ENCODE measurements at places on chromosomes 1 and 21.

- DNase-seq: no peak
Observed at GRCh38 chr1:116902027-116902426, 7.7 kb upstream of the PTGFRN start.

DNA sequence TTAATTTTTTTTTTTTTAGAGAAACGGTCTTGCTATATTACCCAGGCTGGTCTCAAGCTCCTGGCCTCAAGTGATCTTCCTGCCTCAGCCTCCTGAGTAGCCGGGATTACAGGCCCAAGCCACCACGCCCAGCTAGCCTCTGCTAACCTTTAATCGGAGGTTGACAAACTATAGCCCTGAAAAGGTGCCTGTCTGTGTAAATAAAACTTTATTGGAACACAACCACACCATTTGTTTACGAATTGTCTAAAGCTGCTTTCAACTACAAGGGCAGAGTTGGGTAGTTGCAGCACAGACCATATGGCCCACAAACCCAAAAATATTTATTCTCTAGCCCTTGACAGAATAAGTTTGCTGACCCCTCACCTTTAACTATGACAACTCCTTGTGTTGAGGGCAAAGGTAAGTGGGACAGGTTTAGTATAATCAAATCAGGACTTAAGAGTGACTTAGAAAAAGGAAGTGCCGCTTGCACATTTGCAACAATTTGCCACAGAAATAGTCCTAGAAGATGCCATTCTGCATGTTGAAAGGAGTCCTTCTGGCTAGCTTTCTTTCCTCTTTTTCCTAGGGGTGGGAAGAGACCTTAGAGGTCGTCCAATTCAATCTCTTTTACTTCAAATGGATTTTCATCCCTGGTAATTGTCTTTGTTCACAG lies 16.4 kb downstream of the RGS8 start:
- no peak for DNase-seq

- DNase-seq: no peak
Observed at GRCh38 chr1:228922722-228923376, 187.6 kb downstream of the RHOU start.

- peak; percentile 87 for DNase-seq
Observed at GRCh38 chr1:173477286-173478093, at the start of gene PRDX6. Gene PRDX6, plus strand, starts transcription at chr1:173477335. Its CDS starts 63 bp downstream, at chr1:173477398.

GRCh38 chr1:83998205-83998497 lies 781 bp downstream of the TTLL7 start:
- no peak for DNase-seq

- DNase-seq: no peak
Observed at GRCh38 chr1:206739411-206740076, 31.0 kb upstream of the IL19 start.

DNA sequence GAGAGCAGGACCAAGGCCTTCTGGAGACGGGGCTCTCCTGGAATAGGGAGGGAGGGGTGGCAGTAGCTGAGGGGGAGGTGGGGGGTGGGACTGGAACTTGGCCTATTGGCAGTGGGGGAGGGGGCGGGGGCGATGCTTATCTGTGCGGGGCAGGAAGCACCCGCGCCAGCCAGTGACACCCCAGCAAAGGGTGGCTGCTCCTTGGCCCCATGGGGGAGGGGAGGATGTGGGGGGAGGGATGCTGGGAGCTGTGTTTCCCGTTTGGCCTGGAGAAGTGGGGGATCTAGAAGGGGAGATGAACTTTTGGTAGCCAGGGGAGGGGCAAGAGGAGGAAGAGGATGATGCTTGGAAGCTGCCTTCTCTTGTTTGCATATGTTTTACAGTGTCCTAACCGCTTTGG lies 11.0 kb downstream of the ZBTB7B start:
- no peak for DNase-seq

- DNase-seq: no peak
Observed at GRCh38 chr1:18957136-18957521, 653 bp upstream of the IFFO2 start.

DNA sequence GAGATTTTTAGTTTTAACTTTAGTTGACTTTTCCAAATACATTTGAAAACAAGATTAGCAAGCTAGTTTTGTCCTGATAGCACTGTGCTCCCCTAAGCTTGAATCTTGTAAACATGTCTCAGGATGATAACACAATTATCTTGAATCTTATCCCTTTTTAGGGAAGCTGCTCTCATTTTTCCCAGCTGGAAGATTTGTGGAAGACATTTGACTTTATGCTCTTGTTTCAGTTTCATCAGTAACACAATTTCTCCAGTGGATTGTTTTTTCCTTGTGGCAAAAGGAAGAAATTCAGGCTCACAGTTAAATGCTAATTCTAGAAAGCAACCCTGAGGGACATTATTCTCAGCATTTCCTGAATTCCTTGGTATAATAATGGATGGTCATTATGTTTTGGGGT lies 88.8 kb downstream of the CDC7 start:
- DNase-seq: no peak

DNA sequence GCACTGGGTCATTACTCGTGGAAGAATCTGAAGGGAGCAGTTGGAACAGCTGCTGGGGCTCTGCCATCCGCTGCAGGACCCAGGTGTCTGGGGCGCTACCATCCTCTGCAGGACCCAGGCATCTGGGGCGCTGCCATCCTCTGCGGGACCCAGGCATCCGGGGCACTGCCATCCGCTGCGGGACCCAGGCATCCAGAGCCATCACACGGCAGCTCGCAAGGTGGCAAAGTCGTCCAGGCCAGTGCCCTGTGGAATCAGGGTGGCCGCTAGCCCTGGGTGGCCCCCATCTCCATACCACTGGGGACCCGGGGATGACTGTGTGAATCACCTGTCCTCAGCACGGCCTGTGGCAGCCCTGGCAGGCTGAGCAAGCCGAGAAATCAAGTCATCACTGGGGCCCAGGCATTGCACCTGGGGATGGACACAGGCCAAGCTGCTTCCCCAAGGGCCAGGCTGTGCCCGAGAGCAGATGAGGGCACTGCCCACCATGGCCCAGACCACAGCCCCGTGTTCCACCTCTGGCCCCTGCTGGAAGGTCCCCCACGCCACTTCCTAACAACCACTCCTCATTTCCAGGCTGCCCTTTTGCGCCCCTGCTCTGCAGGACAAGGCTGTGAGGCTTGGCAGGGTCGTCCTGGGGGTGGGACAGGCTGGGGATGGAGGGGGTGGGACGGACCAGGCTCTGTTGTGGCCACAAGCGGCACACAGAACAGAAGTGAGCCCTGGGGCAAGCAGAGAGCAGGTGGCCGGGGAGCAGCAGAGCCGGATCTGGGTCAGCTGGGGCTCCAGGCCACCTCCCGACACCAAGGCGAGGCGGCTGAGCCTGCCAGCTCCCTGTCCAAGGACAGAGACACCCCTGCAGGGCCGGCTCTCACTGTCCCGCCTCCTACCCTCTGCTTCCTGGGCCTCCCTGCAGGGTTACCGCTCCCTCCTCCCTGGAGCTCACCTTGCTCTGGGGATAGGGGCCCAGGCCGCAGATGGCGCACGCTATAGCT lies 12.7 kb downstream of the GABRD start:
- DNase-seq: no peak

Measured in NCI-H187 treated with DMSO at 0.1 percent for 48 hours (cell line).